ENCODE measurements at places on chromosomes 2 and 18.

- DNase-seq, result no peak
- H3K27me3 ChIP-seq, result no peaks in the 10 kb centered on the region
- no peak overlapping the region for H3K4me3 ChIP-seq
Observed at GRCh38 chr2:196747400-196747799, 52.1 kb downstream of the GTF3C3 start.

- no peak overlapping the region for H3K27ac ChIP-seq
- H3K4me3 ChIP-seq, result no peak overlapping the region
- H3K36me3 ChIP-seq, result no peaks in the 10 kb centered on the region
Observed at GRCh38 chr18:38454764-38455469, 889.3 kb upstream of the CELF4 start.

GRCh38 chr2:53562407-53562806 lies 205.2 kb upstream of the CHAC2 start:
- H3K4me3 ChIP-seq, result no peak overlapping the region
- no peak overlapping the region for H3K27ac ChIP-seq
- DNase-seq, result no peak
- H3K4me1 ChIP-seq, result no peaks in the 10 kb centered on the region
- H3K27me3 ChIP-seq, result no peaks in the 10 kb centered on the region
- H3K36me3 ChIP-seq, result no peaks in the 10 kb centered on the region

DNA sequence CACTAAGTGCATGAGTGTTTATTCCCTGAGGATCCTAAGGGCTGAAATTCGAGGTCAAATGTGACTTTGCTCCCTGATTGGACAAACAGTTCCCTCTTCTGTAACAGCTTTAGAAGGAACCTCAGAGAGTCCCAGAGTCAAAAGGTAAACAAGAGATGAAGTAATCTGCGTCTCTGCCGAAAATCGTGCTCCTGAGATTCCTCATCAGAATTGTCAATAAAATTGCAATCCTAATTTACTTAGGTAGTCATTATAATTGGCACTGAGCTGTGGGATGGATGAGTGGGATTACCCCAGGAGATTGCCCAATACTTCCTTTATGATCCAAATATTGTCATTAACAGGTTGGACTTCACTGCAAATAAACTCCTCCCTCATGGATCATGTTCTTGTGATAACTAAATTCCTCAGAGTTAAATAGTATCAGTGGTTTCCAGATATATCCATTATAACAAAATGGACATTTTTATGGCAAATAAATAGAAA lies 907 bp upstream of the SUCLG1 start:
- peak overlapping the region; percentile 87 for H3K4me3 ChIP-seq
- H3K36me3 ChIP-seq, result peaks cover 2% of the 10 kb centered on the region
- peak overlapping the region; percentile 23 for H3K27ac ChIP-seq
- no peak for DNase-seq
- H3K27me3 ChIP-seq, result no peaks in the 10 kb centered on the region

DNA sequence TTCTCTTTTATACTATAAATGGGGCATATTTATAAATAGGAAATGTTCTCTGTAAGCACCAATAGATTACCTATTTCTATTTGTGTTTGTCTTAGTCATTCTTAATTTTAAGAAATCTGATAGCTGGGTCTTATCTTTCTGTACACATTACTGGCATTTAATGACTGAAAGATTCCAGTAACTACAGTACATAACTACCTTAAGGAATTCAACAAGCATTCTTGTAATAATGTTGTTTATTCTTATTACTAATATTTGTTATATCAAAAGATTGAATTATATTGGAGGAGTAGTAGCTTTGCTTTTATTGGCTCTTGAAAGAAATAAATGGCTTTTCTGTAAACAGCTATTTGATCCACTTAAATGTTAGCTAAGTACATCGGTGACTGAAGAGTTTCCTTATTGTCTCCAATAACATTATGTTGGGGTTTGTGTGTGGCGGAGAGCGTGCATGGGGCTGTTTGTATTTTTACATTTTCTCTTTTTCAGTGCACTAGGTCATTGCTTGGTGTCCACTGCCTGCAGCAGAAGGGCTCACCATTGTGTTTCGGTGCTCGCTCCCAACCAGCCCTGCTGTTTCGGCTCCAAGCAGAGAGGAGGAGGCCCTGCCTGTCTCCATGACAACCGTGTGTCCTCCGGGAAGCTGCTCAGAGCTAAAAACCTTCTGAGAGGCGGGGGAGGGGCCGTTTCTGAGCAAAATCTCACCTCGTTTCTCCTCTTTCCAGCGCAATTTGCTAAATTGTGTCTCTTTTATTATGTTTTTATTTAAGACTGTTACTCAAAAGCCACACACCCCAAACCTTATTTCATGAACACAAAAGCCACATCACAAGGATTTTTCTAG lies 112.5 kb upstream of the SLC38A11 start:
- DNase-seq, result no peak
- H3K4me1 ChIP-seq, result no peaks in the 10 kb centered on the region
- H3K36me3 ChIP-seq, result no peaks in the 10 kb centered on the region
- no peak overlapping the region for H3K27ac ChIP-seq
- no peak overlapping the region for H3K4me3 ChIP-seq

- no peaks in the 10 kb centered on the region for H3K4me1 ChIP-seq
- no peak overlapping the region for H3K27ac ChIP-seq
- DNase-seq, result no peak
- H3K27me3 ChIP-seq, result no peaks in the 10 kb centered on the region
- no peaks in the 10 kb centered on the region for H3K36me3 ChIP-seq
Observed at GRCh38 chr2:220188031-220188430, 560.6 kb downstream of the SLC4A3 start.

GRCh38 chr18:73979742-73980141 lies 167.9 kb downstream of the FBXO15 start:
- H3K4me1 ChIP-seq, result no peaks in the 10 kb centered on the region
- no peak for DNase-seq
- no peaks in the 10 kb centered on the region for H3K27me3 ChIP-seq
- H3K36me3 ChIP-seq, result no peaks in the 10 kb centered on the region
- H3K4me3 ChIP-seq, result no peak overlapping the region

GRCh38 chr2:62305421-62306176 lies 109.7 kb downstream of the B3GNT2 start:
- H3K4me3 ChIP-seq, result no peak overlapping the region
- H3K27ac ChIP-seq, result peak overlapping the region; percentile 67
- H3K36me3 ChIP-seq, result no peaks in the 10 kb centered on the region
- H3K27me3 ChIP-seq, result peaks cover 6% of the 10 kb centered on the region

DNA sequence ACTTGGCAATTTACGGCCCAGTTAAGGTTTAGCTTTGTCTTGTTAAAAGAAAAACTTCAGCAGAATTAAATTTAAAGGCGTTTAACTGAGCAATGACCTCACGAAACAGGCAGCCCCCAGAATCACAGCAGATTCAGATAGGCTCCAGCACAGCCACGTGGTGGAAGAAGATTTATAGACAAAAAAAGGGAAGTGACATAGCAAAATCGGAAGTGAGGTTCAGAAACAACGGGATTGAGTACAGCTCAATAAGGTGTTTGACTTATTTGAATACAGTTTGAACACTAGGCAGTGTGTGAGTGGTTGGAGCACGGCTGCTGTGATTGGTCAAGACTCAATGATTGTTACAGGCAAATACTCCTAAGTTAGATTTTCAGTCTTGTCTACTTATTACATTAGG lies 79.8 kb downstream of the MOGAT1 start:
- H3K4me3 ChIP-seq, result no peak overlapping the region
- peaks cover 22% of the 10 kb centered on the region for H3K4me1 ChIP-seq
- DNase-seq, result no peak
- H3K27ac ChIP-seq, result no peak overlapping the region
- H3K27me3 ChIP-seq, result peaks cover 6% of the 10 kb centered on the region

DNA sequence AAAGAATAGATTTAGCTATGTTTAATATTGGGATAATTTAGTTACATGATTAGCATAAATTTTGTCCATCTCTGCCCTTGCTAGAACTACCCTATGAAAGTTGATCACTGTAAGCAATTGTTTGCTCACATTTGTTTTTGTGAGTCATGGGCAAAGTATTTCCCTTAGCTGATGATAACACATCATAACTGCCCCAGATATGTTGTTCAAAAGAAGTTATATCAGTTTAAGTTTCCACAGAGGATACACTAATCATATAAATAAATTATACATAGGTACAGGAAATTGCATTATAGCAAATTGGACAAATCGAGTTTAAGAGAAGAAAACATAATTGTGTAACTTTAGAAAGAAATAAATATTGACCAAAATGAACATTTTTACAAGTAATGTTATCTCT lies 223.2 kb upstream of the PIK3C3 start:
- no peaks in the 10 kb centered on the region for H3K4me1 ChIP-seq
- H3K4me3 ChIP-seq, result no peak overlapping the region
- no peaks in the 10 kb centered on the region for H3K36me3 ChIP-seq
- DNase-seq, result no peak
- H3K27me3 ChIP-seq, result no peaks in the 10 kb centered on the region

GRCh38 chr2:214587442-214587841 lies 176.6 kb downstream of the VWC2L start:
- H3K27me3 ChIP-seq, result no peaks in the 10 kb centered on the region
- no peaks in the 10 kb centered on the region for H3K4me1 ChIP-seq
- no peak overlapping the region for H3K4me3 ChIP-seq
- no peak overlapping the region for H3K27ac ChIP-seq
- H3K36me3 ChIP-seq, result no peaks in the 10 kb centered on the region

DNA sequence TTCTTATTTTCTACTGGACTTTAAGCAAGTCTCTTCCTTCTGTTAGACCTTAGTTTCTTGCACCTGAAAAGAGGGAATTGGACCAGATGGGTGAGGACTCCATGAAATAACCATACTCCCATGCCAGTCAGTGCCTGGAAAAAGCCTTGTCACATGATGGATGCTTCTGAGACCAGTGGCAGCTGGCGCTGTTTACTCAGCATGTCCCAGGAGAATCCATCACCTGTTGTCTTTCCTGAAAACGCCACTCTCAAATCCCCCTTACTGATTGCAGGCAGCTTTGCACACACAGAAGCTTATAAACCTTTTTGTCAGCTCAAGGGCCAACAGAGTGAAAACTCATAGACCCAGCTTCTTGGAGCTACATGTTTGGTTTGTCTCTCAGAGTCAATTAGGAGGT lies 117.6 kb downstream of the POLE4 start:
- no peak overlapping the region for H3K27ac ChIP-seq
- no peaks in the 10 kb centered on the region for H3K36me3 ChIP-seq
- no peaks in the 10 kb centered on the region for H3K27me3 ChIP-seq
- H3K4me3 ChIP-seq, result no peak overlapping the region

- DNase-seq, result no peak
- no peaks in the 10 kb centered on the region for H3K4me1 ChIP-seq
- no peak overlapping the region for H3K4me3 ChIP-seq
- H3K36me3 ChIP-seq, result no peaks in the 10 kb centered on the region
- H3K27me3 ChIP-seq, result peaks cover 9% of the 10 kb centered on the region
- H3K27ac ChIP-seq, result no peak overlapping the region
Observed at GRCh38 chr2:189024901-189025618, 50.9 kb downstream of the COL3A1 start.

GRCh38 chr2:189954989-189955388 lies 107.5 kb downstream of the MSTN start:
- DNase-seq, result no peak
- H3K27ac ChIP-seq, result no peak overlapping the region
- no peaks in the 10 kb centered on the region for H3K36me3 ChIP-seq
- no peak overlapping the region for H3K4me3 ChIP-seq

GRCh38 chr2:27855476-27855875 lies 34.7 kb downstream of the RBKS start:
- no peak overlapping the region for H3K4me3 ChIP-seq
- H3K27ac ChIP-seq, result no peak overlapping the region
- no peak for DNase-seq
- peaks cover 19% of the 10 kb centered on the region for H3K36me3 ChIP-seq
- no peaks in the 10 kb centered on the region for H3K27me3 ChIP-seq

DNA sequence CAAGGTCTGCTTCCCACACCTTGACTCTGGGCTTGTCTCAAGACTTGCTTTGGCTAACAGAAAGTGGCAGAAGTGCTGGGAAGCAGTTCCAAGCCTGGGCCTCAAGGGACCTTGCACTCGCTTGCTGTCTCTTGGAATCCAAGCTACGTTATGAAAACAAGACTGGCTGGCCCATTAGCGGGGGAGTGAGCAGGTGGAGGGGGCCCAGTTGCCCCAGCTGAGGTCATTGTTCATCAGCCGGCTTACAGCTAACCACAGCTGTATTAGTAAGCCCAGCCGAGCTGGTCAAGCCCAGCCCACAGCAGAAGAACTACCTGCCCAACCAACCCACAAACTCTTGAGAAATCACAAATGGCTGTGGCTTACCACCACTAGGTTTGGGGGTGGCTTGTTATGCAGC lies 63.1 kb downstream of the MARCO start:
- H3K36me3 ChIP-seq, result no peaks in the 10 kb centered on the region
- peaks cover 3% of the 10 kb centered on the region for H3K27me3 ChIP-seq
- no peak overlapping the region for H3K4me3 ChIP-seq
- H3K4me1 ChIP-seq, result no peaks in the 10 kb centered on the region
- no peak overlapping the region for H3K27ac ChIP-seq

GRCh38 chr2:215136669-215137328 lies 1.6 kb downstream of the ABCA12 start:
- no peak for DNase-seq
- H3K36me3 ChIP-seq, result no peaks in the 10 kb centered on the region
- no peak overlapping the region for H3K4me3 ChIP-seq
- H3K27me3 ChIP-seq, result no peaks in the 10 kb centered on the region
- no peak overlapping the region for H3K27ac ChIP-seq

DNA sequence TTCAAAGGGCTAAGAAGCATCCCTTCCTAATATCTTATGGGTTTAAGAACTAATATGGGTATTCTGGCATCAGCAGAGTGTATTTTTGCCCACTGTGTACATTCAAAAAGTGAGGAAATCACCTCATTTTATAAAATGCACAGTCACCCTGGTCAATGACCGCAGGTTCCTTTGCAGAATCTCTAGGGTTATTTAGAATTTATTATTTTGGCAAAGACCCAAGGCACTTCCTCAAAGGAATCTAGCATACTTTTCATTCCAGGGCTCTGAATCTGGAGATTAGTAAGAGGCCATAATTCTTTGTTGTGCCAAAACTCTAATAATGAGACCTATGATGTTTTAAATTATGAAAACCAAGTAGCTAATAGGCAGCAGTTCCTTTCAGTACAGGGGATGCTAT lies 27.2 kb upstream of the CDH2 start:
- no peaks in the 10 kb centered on the region for H3K36me3 ChIP-seq
- H3K4me1 ChIP-seq, result peaks cover 2% of the 10 kb centered on the region
- no peak for DNase-seq
- no peak overlapping the region for H3K27ac ChIP-seq
- H3K4me3 ChIP-seq, result no peak overlapping the region

- no peak overlapping the region for H3K27ac ChIP-seq
- peaks cover 26% of the 10 kb centered on the region for H3K27me3 ChIP-seq
- H3K4me1 ChIP-seq, result no peaks in the 10 kb centered on the region
- no peak for DNase-seq
- no peaks in the 10 kb centered on the region for H3K36me3 ChIP-seq
Observed at GRCh38 chr2:190328573-190329147, 9.0 kb upstream of the HIBCH start.

GRCh38 chr18:65607161-65607560 lies 143.7 kb upstream of the CDH7 start:
- H3K4me3 ChIP-seq, result no peak overlapping the region
- H3K27ac ChIP-seq, result no peak overlapping the region
- DNase-seq, result no peak
- H3K27me3 ChIP-seq, result no peaks in the 10 kb centered on the region

All from activated CD4-positive, alpha-beta memory T cell treated with anti-CD3 and anti-CD28 coated beads, Interleukin-2, amount 10 ng/mL, durations not matched to agents 7 days and 5 days (primary cell).